ENCODE measurements at places on chromosomes 12 and 14. TPM values are rescaled to one million over a fixed set of nuclear protein-coding genes. Genes with fewer than 3 reads are reported as not detected.

DNA sequence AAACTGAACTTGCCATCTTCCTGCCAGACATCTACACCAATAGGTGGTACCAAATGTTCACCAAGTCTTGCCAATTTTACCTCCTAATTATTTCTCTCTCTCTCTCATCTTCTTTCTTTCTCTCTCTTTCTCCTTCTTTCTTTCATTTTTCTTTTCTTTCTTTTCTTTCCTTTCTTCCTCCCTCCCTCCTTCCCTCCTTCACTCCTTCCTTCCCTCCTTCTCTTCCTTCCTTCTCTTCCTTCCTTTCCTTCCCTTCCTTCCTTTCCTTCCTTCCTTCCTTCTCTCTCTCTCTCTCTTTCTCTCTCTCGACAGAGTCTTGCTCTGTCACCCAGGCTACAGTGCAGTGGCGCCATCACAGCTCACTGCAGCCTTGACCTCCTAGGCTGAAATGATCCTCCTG is 55.4 kb upstream of the PSMA6 start:
- no peak for DNase-seq

- DNase-seq: no peak
Measured at GRCh38 chr12:88969127-88969526, 383.2 kb downstream of the DUSP6 start.

DNA sequence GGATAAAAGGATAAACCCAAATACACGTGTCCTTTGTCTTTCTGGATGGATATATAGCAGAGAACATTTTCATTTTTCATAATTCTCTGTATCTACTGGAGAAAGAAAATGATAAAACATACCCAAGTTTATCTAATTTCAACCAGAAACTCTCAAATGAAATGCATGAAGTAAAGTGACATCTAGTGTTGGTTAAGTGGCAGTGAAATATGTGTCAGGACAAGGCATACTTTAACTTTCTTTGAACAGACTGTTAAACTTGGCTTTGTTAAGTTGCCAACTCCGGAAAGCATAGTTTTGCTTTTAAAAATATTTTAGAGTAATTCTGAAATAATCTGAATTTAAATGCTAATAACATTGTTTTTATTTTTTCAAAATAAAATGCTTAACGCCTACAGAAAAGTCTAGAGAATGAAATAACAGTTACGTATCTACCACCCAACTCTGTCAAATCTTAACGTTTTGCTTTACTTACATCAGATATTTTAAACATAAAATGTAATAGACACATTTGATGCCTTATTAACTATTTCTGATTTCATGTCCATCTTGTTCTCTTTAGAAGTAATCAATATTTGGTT is 25.2 kb upstream of the NTN4 start:
- peak; percentile 47 for DNase-seq

- DNase-seq: no peak
Measured at GRCh38 chr14:83085136-83085535, 1551.5 kb upstream of the SEL1L start.

OTUB2 gene
- total RNA-seq: 0.69 TPM

Measured in LHCN-M2 (cell line).